ENCODE measurements at places on chromosomes 5 and 9.
A peak's percentile ranks its signal among the peaks of the same experiment; 100 is the strongest.

DNA sequence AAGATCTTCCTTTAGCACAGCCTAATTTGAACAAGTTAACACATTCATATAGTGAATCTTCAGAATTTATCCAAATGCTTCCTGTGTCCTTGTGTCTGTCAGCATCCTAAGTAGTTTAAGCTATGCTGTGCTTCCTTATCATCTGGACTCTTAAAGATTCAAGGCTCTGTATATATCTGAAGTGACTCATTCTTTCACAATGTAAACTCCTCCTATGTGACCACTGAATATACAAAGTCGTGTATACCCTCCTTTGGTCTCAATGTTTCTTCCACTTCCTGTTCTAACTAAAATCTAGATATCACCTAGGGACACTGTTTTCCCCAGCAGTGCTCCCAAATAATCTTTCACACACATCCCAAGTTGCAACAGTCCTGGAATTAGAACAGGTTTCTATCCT is 935.7 kb upstream of the NUDT12 start:
- DNase-seq: peak; percentile 38

DNA sequence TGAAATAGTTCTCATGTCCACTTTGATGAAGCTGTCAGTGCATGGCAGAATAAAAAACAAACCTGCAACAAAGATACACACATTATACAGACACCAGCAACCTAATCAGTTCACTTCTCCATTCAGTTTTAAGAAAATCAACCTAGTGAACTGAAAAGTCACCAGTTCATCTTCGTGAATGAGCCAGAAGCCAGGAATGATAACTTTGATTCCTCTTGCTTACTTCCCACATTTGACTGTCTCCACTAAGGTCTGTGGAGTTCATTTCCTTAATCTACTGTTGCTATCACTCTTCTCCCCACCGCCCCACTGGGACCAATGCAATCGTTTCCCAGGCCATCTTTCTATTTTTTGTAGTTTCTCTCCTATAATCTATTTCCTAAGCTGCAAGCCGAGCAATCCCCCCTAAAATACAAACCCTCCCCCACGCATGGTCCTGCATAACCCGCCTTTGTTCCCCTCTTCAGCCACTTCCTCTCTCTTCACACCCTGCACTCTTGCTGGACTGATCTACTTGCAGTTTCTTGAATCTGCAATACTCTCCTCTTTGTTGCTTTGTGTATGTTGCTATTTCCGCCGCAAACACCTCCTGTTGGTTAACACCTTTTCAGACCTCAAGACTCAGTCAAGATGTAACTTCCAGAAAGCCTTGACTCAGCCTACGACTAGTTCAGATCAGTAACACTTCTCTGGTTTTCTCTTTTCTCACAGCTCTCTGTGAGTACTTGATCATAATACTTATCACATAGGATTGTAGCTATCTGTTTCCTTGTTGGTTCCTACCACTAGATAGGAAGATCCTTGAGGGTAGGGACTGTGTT is 16.6 kb downstream of the STOM start:
- no peak for DNase-seq

DNA sequence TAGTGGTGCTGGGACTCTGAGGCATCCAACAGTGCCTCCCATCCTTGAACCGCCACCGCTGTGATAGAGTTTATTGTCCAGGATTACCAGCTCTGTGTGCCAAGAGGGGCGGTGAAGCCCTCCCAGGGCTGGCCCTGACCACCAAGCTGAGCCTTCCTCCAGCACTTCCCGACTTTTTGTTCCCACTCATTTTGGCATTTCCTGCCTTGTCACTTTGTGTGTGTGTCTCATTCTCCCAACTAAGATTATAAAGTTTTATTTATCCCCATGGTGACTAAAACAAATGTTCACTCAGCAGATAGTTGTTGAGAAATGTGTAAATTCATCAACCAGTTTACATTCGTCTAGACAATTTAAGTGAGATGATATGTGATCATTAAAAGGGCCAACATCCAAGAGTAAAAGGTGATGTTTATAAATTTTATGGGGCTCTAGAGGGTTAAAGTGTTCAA is 2.5 kb downstream of the F2R start:
- DNase-seq: peak; percentile 65

GRCh38 chr9:72384710-72385485 is 19.9 kb upstream of the ZFAND5 start:
- no peak for DNase-seq
